Fibroblast of skin of left biceps (primary cell): ENCODE measurements at places on chromosomes 11 and 22.
A peak's percentile ranks its signal among the peaks of the same experiment; 100 is the strongest.

DNA sequence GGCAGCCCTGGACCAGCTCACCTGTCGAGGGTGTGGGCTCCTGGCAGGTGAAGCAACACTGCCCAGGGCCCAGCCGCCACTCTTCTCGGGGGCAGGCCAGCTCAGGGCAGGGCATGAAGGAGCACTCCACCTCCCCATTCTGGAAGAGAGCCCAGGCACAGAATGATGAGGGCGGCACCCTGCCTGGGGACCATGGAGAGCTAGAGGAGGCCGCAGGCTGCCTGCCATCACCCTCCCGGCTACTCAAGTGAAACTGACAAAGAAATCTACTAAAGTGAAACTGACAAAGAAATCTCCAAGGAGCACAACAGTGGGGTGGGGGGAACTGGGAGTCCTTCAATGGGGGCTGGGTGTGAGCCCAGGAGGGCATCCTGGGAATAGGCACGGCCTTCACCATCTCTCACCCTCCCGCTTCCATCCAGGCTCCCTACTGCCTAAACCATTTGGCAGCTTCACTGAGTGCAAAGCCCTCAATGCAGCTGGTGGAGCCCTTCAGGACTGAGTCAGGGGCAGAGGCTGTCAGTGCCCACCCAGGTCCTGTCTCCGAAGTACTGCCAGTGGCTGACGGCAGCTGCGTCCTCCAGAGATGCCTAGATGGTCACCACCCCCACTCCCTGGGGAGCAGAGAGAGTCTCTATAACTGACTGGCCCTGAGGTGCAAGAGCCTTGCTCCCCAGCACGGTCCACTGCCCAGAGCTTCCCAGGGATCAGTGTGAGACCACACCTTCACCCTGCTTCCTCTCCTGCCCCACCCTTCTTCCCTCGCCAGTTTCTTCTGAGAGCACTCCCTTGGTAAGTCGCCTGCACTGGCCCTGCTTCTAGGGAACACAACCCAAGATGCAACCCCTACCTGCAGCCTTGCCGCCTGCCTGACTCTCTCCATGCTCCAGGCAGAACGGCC is 21.7 kb downstream of the VWCE start:
- no peak for DNase-seq

DNA sequence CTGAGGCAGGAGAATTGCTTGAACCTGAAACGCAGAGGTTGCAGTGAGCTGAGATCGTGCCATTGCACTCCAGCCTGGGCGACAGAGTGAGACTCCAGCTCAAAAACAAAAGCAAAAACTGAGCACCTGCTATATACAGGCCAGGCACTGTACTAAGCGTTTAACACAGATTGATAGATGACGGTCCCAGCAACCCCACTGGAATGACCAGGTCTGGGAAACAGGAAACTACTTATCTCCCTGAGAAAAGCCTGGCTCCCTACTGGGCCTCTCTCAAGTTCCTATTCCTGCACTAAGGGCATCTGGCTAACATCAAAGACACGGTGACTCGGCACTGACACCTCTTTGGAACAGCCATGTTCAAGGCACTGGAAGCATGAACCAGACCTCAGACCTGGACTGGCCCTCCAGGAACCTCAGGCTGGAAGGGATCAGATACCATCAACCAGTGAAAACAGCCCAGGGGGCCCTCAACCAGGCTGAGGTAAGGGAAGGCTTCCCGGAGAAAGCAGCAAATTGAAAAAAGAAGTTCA is 16.6 kb downstream of the ARAP1 start:
- DNase-seq = no peak

DNA sequence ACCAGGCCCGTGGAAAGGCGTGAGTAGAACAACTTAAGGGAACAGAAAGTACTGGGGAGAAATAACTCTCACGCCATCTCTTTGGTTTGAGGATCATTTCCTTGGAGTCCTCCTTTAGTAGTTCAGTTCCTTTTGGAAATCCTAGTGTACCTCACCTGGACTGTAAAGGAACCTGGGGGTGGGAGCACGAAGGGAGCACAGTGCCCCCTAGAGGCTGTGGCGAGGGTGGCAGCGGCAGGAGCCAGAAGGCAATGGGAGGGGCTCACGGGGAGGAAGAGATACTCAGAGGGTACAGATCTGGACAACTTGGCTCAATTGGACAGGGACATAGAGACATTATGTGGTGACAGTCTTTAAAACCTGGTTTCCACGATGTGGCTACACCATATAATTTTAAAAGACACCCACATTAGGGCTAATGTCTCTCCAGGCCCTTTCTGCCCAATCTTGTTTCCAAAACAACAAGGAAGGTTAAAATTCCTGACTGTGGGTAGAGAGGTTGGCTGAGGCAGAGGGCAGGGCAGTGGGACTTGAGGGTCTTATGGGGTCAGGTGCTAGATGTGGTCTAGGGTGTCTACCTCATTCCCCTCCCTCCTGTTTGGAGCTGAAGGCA is 87.0 kb downstream of the CSNK2A3 start:
- no peak for DNase-seq

- DNase-seq = peak; percentile 35
These were observed 533.9 kb upstream of the CCDC90B start for GRCh38 chr11:83819931-83820549.

- DNase-seq = no peak
These were observed 780.2 kb downstream of the LRRC4C start for GRCh38 chr11:40679276-40679675.

GRCh38 chr11:16184588-16184987 is 171.8 kb downstream of the SOX6 start:
- peak; percentile 19 for DNase-seq

GRCh38 chr11:113131036-113131775 is 170.0 kb downstream of the NCAM1 start:
- peak; percentile 8 for DNase-seq

- no peak for DNase-seq
These were observed 42.1 kb upstream of the ISX start for GRCh38 chr22:35023692-35024363.

- no peak for DNase-seq
These were observed 11.2 kb upstream of the CTSD start for GRCh38 chr11:1774886-1775285.

DNA sequence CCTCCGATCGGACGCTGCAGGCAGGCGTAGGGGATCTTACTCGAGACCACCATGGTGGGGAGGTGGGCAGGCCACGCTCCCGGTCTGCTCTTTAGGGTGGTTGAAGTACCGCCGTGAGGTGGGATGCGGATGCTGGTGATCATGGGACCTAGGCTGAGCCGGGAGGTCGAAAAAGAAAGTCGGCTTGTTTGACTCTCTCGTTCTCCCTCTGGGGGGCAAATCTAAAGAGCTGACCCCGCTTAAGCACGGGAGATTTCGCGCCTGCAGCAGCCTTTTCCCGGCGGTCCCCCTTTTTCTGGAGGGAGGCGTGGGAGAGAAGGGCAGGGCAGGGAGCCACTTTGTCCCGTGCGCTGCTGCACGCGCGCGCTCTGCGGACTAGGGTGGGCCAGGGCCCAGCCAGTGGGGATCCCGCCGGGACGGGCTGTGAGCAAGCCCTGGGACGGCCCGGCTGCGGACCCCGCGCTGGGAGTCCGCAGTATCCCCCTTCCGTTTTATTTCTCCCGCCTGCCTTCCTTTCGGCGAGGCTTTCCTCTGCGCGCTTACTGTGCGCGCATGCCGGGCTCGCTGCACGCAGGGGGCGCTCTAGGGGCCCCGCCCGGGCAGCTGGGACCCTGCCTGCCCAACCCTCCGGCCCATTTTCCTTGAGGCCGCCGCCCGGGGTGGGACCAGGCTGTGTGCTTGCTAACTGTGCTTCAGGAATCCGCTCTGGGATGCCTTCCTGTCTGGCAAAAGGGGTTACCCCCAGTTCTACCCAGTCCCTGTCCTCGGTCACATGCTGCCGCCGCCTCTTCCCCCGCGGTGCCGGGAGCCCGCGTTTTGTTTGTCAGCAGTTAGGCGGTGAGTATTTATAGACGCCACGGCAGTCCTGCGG is 81.0 kb downstream of the PRR5L start:
- no peak for DNase-seq

DNA sequence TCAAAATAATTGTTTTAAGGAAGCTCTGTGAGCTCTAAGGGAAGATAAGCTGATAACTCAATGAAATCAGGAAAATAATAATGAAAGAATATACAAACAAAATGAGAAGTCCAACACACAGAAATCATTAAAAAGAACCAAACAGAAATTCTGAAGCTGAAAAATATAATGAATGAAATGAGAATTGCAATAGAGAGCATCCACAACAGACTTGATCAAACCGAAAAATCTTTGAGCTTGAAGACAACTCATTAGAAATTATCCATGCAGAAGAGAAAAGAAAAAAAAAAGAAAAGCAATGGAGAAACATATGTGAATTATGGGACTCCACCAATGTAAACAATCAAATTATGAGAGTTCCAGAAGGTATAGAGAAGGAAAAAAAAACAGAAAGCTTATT is 101.0 kb downstream of the BBOX1 start:
- no peak for DNase-seq

DNA sequence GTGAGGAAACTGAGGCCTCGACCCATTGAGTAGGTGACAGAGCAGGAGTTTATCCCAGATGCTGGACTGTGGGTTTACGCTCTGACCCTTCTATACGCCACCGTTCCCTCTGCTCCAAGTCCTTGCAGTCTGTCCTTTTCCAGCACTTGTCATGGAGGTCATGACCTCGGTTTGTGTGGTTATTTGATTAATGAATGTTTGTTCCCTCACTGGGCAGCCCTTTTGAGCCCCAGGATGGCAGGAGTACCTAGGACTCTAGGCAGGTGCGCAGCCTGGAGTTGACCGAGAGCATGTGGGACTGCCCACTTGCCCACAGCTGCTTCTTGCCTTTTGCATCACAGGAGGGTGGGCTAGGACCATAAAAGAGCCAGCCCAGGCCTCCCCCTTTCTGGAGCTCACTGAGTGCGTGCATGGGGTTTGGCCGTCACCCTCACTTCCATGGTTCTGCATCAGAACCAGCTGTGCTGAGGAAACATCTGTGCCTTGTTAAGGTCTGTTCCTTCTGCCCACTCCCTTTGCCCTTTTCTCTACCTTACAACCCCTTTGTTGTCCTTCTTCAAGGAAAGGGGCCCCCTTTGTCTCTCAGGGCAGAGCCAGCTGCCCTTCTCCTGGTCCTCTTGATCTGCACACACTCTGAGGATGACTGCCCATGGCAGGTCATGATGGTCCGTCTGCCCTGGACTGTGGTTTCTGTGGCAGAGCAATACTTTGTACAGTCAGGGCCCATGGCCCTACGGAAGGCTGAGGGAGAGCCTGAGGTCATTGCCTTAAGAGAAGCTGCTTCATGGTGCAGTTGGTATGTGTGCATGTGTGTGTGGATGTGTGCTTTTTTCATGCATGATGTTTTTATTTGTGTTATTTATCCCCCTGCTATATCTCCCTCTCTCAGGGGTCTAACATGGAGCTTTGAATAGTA is 38.2 kb downstream of the BMAL1 start:
- DNase-seq = no peak

- DNase-seq = no peak
These were observed 25.3 kb downstream of the C11orf58 start for GRCh38 chr11:16763746-16764145.

DNA sequence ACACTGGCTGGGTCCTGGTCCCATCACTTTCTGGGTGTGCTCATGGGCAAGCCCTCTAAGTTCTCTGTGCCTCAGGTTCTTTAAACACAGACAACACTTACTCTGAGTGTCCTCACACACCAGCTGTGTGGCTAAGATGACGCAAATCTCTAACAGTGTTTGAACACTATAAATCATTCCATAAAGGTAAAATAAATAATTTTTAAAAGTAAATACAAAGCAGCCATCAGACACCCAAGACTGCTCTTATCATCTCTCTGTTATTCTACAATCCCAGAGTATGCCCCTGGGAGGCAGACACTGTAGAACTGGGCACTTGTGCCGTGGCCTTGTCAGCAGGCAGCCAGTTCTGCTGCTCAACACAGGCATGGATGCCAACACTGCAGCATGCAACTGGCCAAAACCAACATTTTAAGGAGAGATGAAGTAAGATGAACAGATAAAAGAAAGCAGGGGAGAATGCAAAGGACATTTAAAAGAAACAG is 56.8 kb downstream of the RPL27A start:
- DNase-seq = no peak
